ENCODE measurements at places on chromosomes 7 and 10.

DNA sequence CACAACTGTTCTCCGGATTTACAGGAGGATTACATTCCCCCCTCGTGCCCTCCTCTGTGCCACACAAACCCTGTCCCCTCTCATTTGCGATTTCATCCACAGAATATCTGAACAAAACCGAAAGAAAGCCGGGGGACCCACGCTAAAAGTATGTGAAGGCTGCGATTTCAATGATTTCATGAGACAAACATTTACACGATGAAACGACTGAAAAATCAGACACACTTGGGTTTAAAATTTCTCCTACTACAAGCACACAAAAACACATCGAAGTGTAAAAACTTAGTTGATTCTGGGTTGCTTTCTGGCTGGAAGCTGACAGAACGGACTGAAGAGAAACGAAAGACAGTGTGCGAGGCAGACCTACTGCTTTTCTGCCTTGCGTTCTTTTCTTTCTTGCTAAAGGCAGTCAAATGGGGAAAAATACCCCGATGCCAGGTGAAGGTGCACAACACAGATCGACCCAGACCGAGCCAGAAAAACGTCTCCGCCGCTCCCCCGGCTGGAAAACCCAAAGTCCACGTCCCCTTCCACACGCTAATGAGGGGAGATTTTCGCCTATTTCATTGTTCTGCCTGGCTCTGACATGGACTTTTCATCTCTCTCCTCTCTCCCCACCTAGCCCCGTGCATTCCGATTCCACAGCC is 1.2 kb downstream of the HIPK2 start:
- DNase-seq: no peak

- no peak for DNase-seq
Observed at GRCh38 chr10:8389630-8390029, 335.1 kb downstream of the GATA3 start.

DNA sequence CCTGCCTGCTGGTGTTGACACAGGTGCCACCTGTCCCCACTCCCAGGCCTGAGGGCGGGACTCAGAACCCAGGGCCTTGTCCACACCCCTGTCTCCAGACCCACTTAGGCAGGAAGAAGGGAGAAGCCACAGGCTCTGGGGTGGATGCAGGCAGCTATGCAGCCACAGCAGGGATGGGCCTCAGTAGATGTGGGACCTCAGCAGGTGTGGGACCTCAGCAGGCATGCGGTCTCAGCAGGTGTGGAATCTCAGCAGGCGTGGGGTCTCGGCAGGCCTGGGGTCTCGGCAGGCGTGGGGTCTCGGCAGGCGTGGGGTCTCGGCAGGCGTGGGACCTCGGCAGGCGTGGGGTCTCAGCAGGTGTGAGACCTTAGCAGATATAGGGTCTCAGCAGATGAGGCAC is 118.0 kb upstream of the PITRM1 start:
- DNase-seq: no peak

GRCh38 chr7:138755331-138755747 is 42.5 kb upstream of the TMEM213 start:
- DNase-seq: no peak
